ENCODE measurements at places on chromosomes 1 and 21.
A peak's percentile ranks its signal among the peaks of the same experiment; 100 is the strongest.

- ATAC-seq = no peak
Measured at GRCh38 chr1:46485564-46486431, 3.8 kb upstream of the DMBX1 start.

DNA sequence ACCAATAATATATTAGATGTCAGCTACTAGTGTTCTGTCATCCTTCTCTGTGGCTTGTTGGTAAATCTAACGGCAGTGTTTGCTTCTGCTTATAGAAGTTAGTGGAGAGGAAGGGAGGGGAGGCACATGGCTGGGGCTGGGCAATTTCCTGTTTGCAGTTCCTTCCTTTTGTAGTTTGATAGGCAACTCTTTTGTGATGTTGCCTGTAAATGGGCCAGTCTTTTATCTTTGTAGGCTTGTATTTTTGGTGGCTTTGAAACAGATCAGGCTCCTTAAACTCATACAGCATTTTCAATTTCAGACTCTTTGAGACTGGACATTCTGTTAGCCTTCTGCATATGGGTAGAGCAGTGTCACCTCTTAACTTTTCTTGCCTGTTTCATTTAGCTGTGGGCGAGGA is 48.1 kb downstream of the CDC14A start:
- ATAC-seq = no peak

GRCh38 chr21:28723646-28724045 is 269.0 kb downstream of the LTN1 start:
- ATAC-seq = no peak

- no peak for ATAC-seq
Measured at GRCh38 chr1:192382758-192383157, 66.0 kb downstream of the RGS21 start.

DNA sequence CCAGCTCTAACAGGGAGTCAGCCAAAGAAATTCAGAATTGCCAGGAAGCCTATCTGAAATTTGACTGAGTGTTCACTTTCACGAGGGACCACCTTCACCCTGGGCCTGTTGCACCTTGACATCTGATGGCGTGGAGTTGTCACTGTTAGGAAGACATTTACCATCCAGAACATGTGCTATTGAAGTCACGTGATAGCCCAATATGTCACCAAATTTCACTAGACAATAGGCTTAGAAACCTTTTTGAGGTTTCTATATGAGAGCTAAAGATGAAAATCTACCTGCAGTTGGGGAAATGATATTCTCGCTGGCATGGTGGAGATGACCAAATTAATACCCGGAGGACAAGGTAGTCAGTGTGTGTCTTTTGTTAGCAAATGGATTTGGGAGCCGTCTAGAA is 102.7 kb downstream of the HUNK start:
- ATAC-seq = no peak

DNA sequence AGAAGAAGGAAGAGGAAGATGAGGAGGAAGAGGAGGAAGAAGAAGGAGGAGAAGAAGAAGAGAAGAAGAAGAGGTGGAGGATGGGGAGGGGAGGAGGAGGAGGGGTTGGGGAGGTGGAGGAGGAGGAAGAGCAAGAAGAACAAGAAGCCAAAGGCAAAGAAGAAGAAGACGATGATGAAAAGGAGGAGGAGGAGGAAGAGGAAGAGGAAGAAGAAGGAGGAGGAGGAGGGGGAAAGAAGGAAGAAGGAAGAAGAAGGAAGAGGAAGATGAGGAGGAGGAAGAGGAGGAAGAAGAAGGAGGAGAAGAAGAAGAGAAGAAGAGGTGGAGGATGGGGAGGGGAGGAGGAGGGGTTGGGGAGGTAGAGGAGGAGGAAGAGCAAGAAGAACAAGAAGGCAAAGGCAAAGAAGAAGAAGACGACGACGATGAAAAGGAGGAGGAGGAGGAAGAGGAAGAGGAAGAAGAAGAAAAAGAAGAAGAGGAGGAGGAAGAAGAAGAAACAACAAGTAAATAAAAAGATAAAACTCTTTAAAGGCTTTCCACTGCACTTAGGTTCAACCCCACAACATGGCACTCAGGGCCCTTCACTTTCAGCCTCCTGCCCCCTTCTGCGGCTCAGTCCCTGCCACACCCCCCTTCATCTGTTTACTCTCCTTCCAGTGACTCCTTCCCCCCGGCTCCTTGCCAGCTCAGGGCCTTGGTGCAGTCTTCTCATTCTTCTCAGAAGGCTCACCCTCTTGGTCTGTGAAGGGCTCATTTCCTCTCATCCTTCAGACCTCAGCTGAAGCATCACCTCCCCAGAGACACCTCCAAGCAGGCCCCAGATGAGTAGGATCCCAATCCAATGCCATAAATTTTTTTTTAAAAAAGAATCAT is 114.0 kb downstream of the KCNN3 start:
- no peak for ATAC-seq

DNA sequence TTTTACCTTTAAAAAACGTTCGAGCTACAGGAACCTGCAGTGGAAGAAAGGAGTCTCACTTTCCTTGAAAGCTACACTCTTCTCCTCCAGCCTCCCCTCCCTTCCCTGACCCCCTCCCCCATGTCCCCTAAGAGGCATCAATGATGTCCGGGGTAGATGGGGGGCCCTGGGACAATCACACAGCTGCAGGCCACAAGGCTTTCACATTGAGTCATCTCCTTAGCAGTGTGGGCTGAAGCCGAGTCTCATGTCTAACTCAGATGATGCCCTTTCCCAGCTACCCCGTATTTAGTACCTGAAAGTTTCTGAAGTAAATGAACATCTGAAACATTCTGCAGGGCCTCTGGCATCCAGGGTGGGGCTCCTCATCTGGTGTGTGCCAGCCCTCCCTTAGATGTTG is 6.3 kb upstream of the GPR25 start:
- ATAC-seq = peak; percentile 13

GRCh38 chr21:26962621-26963181 is 4.2 kb downstream of the ADAMTS5 start:
- ATAC-seq = no peak

DNA sequence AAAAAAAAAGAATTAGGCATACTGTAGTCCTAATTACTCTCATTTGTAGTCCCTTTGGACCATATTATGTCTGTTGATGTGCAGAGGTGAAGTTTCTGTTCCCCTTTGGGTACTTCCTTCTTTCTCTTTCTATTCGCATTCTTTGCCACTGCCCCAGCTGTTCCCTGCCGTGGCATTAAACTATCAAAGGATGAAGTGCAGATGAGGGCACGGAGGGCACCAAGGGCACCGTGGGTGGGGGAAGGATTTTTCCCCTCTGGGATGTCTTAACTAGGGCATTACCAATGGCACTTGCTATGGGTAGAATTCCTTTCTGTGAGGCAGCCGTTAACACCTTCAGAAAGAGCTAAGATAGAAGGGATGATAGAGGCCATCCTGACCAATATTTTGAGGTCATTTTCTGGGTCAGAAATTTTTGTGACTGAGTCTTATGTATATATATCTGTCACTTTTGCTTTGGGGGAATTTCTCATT is 4.9 kb upstream of the MAPKAPK2 start:
- ATAC-seq = no peak

GRCh38 chr1:40784771-40785151 is 1.2 kb downstream of the KCNQ4 start:
- ATAC-seq = no peak

DNA sequence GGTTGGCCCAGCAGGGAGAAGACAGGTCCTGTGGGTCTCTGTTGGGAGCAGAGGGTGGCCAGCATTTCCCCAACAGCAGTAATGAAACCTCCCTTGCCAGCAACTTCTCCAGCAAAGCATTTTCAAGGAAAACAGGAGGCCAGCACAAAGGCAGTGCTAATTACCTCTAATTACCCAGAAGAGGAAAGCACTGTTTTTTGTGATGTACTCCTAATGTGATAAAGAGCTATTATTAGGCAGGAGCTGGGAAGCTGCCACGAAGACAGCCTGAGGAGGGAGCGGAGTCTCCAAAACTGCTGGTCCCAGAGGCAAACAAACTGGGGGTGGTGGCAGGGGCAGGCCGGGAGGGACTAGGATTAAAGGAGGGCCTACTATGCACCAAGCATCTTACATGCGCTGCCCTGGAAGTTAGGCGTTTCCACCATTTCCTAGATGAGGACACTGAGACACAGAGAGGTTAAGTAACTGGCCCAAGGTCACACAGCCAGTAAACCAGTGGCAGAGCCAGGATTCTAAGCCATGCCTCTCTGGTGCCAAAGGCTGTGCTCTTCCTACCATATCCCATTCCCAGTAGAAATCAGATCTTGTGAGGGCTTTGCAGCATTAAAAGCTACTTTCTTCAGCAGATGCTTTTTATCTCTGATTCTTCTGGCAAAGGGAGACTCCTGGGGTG is 24.5 kb downstream of the HTR6 start:
- ATAC-seq = no peak

DNA sequence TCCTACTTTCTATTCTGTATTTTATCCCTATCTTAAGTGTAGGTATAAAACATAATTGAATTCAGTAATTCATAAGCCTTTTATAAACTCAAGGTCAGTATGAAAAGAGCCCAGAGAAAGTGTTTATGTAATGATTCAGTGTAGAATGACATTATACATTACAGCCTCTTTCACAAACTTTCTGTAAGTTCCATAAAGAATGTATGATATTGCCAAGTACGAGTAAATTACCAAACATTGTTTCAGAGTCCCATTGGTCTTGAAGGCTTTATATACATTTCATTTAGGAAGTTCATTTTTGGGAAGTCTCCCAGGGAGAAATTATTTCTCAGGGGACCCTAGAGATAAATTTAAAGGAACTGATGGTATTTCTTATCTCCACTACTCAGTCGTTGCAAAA is 37.8 kb upstream of the VAMP3 start:
- ATAC-seq = no peak

- no peak for ATAC-seq
Measured at GRCh38 chr1:229941831-229942230, 125.2 kb upstream of the GALNT2 start.

GRCh38 chr1:41382480-41383090 is 21.4 kb downstream of the FOXO6 start:
- ATAC-seq = peak; percentile 54

GRCh38 chr1:43653339-43653738 is 3.4 kb downstream of the KDM4A start:
- ATAC-seq = no peak

- no peak for ATAC-seq
Measured at GRCh38 chr1:95027046-95027445, 45.7 kb downstream of the ALG14 start.

GRCh38 chr1:188735567-188735966 is 1742.1 kb downstream of the BRINP3 start:
- ATAC-seq = no peak

DNA sequence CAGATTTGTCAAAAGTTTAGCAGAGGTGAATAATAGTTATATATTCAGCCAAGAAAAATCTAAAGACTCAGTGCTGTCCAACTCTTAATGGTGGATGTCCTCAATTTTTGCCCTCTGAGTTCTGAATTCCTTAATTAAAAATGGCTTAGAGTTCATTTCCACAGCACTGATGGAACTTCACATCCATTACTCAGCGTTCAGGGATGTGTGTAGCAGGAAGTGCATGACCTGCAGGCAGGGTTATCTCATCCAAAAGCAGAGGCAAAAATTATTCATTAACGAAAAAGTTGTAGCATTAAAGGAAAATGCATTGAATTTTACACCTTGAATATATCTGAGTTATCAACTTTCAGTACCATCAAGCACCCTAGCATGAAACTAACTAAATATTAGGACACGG is 96.7 kb downstream of the ZP4 start:
- ATAC-seq = no peak

DNA sequence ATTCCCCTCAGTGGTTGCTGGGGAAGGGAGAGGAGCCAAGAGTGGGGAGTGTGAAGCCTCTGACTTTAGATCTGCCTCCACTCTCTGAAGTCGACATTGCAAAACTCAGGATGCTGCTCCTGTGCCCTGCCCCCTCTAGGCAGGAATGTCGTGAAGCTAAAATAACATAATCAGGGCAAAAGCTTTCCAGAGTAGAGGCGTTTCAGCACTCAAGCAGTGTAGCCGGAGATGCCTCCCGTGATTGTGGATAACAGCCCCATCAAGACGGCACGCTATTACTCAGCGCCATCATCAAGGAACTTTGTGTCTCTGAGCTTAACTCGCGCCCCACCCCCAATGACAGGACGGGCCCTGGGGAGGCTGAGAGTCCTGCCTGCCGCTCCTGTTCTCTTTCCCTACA is 60.0 kb downstream of the FBXO2 start:
- ATAC-seq = peak; percentile 21

DNA sequence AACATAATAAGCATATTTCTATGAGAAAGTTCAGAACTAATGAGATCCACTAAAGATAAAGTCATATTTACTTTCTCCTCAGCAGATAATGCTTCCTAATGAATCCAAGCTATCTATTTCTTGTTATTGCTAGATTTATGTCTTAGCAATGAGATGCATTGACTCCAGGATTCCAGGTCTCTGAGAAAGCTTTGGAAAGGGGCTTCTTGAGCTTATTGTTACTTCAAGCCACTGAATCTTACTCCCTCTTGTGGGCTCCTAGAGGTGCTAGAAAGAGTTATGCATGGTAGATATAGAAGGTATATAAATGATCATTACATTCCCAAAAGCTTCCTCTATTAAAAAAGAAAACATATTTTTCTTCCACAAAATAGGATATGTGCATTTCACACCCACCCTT is 246.4 kb upstream of the ADAMTS5 start:
- ATAC-seq = no peak

- no peak for ATAC-seq
Measured at GRCh38 chr1:177629526-177629925, 340.3 kb downstream of the SEC16B start.

- ATAC-seq = no peak
Measured at GRCh38 chr1:159790237-159790917, 9.6 kb downstream of the DUSP23 start.

DNA sequence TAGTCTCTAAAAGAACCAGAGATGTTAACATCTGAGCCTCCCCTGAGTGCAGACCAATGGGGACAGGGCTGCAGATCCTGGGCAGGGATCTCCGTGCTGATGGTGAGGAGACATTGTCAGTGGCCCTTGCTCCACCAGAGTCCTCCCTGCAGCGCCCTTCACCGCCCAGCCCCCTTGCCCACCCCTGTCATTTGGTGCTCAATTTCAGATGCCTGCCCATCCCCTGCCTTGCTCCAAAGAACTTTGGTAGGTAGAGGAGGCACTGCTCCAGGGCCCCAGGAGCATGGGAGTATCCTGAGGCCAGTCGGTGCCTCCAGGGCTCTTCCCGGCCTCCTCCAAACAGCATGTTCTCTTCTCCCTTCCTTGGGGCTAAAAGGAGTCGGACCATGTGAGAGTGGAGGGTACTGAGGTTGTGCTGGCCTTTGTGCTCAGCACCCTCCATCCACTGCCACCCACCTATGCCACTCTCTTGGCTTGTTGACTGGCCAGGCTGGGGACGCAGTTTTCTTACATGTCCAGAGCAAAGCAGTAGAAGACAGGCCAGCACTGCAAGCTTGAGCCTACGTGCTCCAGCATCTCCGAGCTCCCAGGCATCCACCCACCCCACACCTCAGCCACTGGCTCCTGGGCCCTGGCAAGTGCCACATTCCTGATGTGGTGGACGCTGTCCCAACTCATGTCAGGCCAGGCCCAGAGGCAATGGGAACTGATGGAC is 160.1 kb downstream of the TRIM33 start:
- ATAC-seq = no peak

DNA sequence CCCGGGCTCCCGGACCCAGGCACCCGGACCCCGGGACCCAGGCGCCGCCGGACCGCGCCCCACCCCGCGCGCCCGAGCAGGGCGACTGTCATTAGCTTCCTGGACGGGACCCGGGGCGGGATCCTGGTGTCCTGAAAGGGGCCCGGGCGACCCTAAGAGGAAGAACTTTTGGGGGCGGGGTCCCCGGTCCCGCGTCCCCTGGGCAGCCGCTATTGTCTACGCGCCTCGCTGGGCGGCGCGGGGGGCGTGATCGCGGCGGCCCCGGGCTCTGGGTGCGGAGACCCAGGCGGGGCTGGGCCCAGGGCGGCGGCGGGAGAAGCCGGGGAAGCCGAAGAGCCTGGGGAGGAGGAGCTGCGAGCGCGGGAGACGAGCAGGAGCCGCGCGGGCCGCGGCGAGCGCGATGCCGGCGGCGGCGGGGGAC is 465 bp downstream of the HUNK start:
- peak; percentile 51 for ATAC-seq

Data from motor neuron (in vitro differentiated cells).